Lung (tissue), 17 donors: ENCODE measurements at places on chromosomes 2 and 18.

DNA sequence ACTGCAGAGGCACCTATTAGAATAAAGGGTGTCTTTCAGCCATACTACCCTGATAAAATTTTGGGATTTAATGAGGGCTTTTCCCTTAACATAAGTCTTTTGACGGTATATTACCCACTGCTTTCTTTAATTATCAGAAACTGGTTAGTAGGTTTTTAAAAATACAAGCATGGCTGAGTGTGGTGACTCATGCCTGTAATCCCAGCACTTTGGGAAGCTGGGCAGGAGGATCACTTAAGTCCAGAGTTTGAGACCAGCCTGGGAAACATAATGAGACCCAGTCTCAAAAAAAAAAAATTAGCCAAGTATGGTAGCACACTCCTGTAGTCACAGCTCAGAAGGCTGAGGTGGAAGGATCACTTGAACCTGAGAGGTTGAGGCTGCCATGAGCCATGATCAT lies 16.1 kb downstream of the CPSF3 start:
- no peak for DNase-seq

DNA sequence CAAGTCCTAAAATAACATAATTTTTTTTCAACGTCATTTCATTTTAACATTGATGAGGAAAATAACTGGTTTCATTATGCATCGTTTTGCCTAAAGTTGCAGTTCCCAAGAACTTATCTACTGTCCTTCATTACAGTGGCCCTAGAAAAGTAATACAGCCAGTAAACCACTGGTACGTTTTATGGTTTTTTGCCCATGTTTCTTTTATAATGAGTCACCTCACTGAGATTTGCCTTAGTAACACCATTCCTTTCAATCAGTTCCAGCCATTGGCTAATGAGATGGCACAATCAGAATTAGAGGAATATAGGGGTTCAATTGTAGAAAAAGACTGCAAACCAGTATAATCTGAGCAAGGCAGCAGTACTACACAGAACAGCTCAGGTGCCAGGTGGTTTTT lies 422.6 kb upstream of the LYPD1 start:
- DNase-seq = no peak

DNA sequence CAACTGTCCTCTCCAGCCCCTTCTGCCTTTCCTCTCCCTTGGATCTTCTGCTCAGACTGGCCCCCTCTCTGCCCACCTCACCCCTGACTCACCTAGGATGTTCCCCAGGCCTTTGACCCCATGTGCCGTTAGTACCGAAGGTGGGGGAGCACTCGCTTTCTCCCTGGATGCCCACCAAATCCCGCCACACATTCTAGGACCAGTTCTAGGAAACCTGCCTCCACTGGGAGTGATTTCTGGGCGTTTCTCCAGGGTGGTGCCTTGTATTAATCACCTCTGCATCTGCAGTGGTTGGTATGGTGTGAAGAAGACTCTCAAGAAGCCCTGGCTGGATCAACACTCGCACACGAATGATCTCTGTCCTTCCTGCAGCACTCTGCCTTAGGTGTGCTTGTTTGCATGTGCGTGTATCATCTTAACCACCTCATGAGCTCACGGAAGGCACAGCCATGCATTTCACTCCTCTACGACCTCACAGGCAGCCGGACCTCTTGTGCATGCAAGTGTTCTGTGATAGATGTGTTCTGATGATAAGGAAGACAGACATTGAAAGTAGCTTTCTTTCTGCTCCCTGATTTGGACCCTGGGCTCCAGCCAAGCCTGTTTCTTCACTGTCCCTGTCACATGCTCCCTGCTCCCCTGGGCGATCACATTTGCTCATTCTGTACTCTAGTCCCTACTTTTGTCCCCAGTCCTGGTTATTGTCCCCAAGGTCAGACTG lies 69.4 kb downstream of the LIPG start:
- DNase-seq = no peak

DNA sequence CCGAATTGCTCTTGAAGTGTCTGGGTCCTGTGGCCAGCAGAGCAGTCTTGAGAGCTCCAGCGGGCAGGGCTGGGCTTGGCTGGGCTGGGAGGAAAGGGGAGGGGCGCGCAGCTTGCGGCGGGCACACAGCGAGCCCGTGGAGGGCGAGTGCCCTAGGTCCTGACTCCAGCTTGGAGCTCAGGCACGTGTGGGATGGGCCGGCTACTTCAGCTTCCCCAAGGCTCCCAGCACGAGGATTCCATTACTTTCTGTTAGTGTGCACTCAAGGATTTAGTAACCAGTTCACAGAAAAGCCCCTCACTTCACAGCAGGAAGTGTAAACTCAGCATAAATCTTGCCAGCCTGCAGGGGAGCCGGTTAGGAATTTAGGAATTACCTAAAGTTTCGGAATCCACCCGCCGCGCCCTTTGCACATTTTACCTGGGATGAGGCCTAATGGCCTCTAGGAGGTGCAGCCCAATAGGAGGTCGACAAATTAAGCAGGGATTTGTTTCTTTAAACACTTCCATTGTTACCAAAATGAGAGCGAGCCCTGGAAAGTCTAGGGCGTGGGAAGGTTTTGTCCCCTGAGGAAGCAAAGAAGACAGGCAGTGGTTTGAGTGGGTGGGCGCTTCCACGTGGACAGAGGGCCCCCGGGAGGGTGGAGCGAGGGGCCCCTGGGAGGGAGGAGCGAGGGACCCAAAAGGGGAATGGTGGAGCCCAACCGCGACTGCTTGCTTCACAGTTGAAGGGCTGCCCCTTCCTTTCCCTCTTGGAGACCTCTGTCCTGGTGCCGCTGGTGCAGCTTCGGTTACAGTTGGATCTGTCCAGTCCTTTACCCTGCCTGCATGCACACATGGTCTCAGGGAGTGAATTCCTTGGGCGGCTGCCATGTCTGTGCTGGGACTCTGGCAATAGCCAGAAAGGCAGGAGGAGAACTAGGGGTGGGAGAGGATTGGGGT lies 93.3 kb downstream of the CTAGE1 start:
- DNase-seq = peak; percentile 59
